ENCODE measurements at places on chromosomes 3 and 15. TPM values are rescaled to one million over a fixed set of nuclear protein-coding genes. Genes with fewer than 3 reads are reported as not detected.

DNA sequence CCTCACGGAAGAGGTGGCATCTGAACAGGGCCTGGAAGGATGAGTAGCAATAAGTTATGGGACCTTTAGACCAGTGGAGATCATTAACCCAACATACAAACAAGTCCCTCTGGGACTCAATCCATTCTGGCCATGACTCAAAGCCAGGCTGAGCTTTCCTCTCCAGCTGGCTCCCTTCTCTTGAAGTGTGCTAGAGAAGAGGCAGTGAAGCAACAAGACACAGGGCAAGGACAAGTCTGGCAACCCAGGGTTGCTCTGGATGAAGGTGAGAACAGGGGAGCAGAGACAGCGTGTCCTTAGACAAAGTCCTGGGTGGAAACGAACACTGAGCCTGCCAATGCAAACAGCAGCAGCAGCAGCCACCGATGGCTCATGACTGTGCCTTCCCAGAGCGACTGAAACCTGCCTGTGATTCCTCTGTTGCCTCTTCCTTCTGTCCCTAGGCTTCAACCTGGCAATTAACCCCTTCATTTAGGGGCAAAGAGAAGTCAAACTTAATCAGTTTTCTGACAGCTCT is 86.8 kb downstream of the BDH1 start:
- no peaks in the 10 kb centered on the region for H3K36me3 ChIP-seq
- H3K27me3 ChIP-seq, result no peaks in the 10 kb centered on the region
- H3K4me1 ChIP-seq, result peaks cover 8% of the 10 kb centered on the region
- H3K4me3 ChIP-seq, result no peak overlapping the region
- H3K27ac ChIP-seq, result no peak overlapping the region
- DNase-seq, result peak; percentile 11

- H3K36me3 ChIP-seq, result peaks cover 77% of the 10 kb centered on the region
- no peak for DNase-seq
- no peaks in the 10 kb centered on the region for H3K27me3 ChIP-seq
- H3K4me3 ChIP-seq, result no peak overlapping the region
Observed at GRCh38 chr3:15050405-15051092, 14.6 kb downstream of the MRPS25 start.

GRCh38 chr3:126912027-126912422 is 70.9 kb upstream of the PLXNA1 start:
- DNase-seq, result no peak
- no peaks in the 10 kb centered on the region for H3K36me3 ChIP-seq
- H3K4me3 ChIP-seq, result no peak overlapping the region
- peak overlapping the region; percentile 53 for H3K27ac ChIP-seq
- H3K4me1 ChIP-seq, result peaks cover 24% of the 10 kb centered on the region
- H3K27me3 ChIP-seq, result no peaks in the 10 kb centered on the region

DNA sequence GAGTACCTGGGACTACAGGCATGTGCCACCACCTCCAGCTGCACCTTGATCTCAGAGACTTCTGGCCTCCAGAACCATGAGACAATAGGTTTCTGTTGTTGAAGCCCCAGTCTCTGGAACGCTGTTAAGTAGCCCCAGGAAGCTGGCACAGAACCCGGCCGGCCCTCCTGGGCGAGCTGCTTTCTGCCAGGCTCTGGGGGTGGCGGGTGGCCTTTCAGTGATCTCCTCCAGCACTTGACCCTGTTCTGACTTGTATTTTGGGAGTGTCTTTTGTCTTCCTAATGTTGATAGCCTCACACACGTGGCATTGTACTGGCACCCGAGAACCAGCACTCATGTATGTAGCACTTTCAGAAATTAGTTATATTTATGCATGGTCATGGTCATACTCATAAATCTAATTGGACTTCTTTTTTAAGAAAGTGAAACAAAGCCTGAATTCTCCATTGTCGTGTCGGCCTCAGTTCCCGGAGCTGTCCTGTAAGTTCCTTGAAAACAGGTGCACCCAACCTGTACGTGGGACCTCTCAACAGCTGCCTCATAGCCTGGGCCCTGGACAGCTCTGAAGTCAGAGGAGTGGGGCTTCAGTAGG is 74.0 kb downstream of the TFRC start:
- H3K27me3 ChIP-seq, result no peaks in the 10 kb centered on the region
- H3K4me1 ChIP-seq, result no peaks in the 10 kb centered on the region
- no peak for DNase-seq
- H3K4me3 ChIP-seq, result no peak overlapping the region
- H3K27ac ChIP-seq, result no peak overlapping the region

GRCh38 chr15:63063164-63063756 is 20.7 kb downstream of the TPM1 start:
- no peaks in the 10 kb centered on the region for H3K27me3 ChIP-seq
- no peak overlapping the region for H3K4me3 ChIP-seq
- H3K27ac ChIP-seq, result no peak overlapping the region
- DNase-seq, result no peak

GRCh38 chr3:131655070-131655690 is 152.4 kb upstream of the MRPL3 start:
- no peaks in the 10 kb centered on the region for H3K27me3 ChIP-seq
- DNase-seq, result no peak
- H3K27ac ChIP-seq, result no peak overlapping the region
- no peaks in the 10 kb centered on the region for H3K4me1 ChIP-seq
- no peak overlapping the region for H3K4me3 ChIP-seq

- H3K4me3 ChIP-seq, result peak overlapping the region; percentile 72
- peaks cover 12% of the 10 kb centered on the region for H3K4me1 ChIP-seq
- no peak overlapping the region for H3K27ac ChIP-seq
- H3K27me3 ChIP-seq, result no peaks in the 10 kb centered on the region
Observed at GRCh38 chr15:82263350-82263749, 732 bp downstream of the SAXO2 start.

DNA sequence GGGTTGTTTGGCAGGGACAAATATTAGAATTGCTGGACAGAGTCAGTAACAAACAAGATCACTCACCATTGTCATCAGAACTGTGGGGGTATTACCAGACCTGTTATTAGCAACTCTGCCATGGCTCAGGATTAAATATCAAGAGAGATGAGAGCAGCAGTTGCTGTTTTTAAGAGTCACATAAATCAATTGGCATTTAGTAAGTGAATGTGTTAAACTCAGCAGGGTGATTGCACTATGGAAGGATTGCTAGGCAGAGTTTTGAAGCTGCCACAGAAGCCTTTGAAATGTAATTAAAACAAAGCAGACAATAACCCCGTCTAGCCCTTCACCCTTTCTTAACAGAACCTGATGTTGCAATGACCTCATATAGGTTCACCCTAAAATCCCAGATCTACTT is 238.8 kb downstream of the GAP43 start:
- H3K36me3 ChIP-seq, result no peaks in the 10 kb centered on the region
- no peak overlapping the region for H3K27ac ChIP-seq
- H3K27me3 ChIP-seq, result no peaks in the 10 kb centered on the region
- H3K4me1 ChIP-seq, result no peaks in the 10 kb centered on the region

DNA sequence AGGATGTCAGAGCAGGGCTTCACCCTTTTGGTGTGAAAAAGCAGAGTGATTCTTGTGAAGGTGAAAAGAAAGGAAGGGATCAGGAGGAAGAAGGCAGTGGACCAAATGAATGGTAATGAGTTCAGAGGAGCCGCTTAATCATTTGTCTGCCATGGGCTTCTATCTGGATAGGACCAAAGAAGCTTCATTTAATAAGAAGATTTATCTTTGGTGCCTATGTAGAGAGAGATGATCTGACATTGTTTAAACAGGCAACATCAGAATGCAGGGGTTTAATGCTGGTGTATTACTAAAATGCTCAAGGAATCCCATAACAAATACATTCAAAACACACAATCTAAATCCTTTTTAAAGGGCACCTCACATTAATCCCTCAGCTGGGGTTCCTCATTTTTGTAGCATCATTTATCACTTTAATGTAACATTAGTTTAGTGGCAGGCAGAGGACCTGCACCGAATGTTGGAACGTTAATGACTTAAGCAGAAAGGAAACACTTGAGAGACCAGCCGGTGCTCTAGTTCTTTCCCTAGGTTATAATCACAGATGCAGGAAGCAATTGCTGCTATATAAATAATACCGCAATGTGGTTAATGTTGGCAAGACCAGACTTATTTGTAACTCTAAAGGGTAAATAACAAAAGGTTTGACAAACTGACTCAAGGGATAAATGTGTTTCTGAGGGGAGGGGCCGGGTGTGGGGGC is 27.9 kb upstream of the IL1RAP start:
- H3K4me3 ChIP-seq, result no peak overlapping the region
- no peak overlapping the region for H3K27ac ChIP-seq
- no peaks in the 10 kb centered on the region for H3K4me1 ChIP-seq
- no peaks in the 10 kb centered on the region for H3K27me3 ChIP-seq
- H3K36me3 ChIP-seq, result no peaks in the 10 kb centered on the region

Gene CYP8B1
- total RNA-seq, result not detected

- H3K36me3 ChIP-seq, result no peaks in the 10 kb centered on the region
- DNase-seq, result no peak
- no peak overlapping the region for H3K27ac ChIP-seq
- H3K4me1 ChIP-seq, result no peaks in the 10 kb centered on the region
- no peak overlapping the region for H3K4me3 ChIP-seq
Observed at GRCh38 chr15:53830707-53831386, 71.4 kb upstream of the WDR72 start.

GRCh38 chr3:113697500-113698090 is 1.2 kb upstream of the USF3 start:
- H3K27me3 ChIP-seq, result no peaks in the 10 kb centered on the region
- no peaks in the 10 kb centered on the region for H3K36me3 ChIP-seq
- peak overlapping the region; percentile 98 for H3K27ac ChIP-seq
- H3K4me1 ChIP-seq, result peaks cover 29% of the 10 kb centered on the region

Gene DMXL2
- total RNA-seq, result 55.2 TPM
